ENCODE measurements at places on chromosomes 7 and 10.

- no peak for DNase-seq
- no peak overlapping the region for H3K27ac ChIP-seq
- H3K4me3 ChIP-seq, result no peak overlapping the region
- no peaks in the 10 kb centered on the region for H3K27me3 ChIP-seq
- no peaks in the 10 kb centered on the region for H3K36me3 ChIP-seq
These were observed 96.1 kb upstream of the MKLN1 start for GRCh38 chr7:131231381-131232220.

DNA sequence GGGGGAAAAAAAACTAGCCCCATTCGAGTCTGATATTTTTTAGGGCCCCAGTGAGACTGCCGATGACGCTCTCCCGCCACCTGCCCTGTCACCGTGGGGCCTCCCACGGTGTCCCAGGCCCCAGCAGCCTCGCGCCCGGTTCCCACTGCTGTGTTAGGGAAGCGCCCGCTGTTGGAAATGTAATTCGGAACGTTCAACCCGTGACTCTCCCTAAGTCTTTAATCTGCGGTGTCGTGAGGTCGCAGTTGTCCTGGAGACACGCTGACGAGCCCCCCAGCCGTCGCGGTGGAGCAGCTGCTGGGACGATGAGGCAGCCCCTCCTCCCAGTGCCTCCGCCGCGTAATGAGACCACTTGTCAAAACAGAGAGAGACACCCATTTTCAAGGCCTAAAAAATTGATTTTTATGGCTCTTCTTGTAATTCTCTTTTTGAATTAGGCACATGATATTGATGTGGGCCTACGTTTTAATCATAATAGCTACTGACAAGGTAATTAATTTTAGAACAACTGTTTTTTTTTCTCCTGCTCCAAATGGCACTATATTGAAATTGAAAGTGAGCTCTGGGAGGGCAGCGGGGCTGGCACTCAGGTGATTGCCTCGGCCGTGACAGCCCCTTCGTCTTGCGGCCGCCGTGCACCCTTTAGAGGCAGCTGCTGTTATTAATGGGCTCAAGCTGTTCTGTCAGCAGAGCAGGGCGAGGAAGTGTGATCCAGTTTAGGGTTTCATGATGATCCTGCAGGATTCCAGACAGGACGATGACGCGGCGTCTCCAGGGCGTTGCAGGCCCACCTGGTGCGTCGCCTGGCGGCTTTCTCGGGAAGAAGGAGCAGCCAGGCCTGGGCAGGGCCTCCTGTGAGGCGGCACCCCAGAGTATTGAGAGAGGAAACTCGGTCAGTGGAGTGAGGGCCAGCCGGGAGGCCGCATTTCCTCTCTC, 63.3 kb downstream of the NKX6-2 start:
- H3K27ac ChIP-seq, result no peak overlapping the region
- peaks cover 32% of the 10 kb centered on the region for H3K36me3 ChIP-seq
- DNase-seq, result no peak
- no peak overlapping the region for H3K4me3 ChIP-seq
- H3K4me1 ChIP-seq, result no peaks in the 10 kb centered on the region

DNA sequence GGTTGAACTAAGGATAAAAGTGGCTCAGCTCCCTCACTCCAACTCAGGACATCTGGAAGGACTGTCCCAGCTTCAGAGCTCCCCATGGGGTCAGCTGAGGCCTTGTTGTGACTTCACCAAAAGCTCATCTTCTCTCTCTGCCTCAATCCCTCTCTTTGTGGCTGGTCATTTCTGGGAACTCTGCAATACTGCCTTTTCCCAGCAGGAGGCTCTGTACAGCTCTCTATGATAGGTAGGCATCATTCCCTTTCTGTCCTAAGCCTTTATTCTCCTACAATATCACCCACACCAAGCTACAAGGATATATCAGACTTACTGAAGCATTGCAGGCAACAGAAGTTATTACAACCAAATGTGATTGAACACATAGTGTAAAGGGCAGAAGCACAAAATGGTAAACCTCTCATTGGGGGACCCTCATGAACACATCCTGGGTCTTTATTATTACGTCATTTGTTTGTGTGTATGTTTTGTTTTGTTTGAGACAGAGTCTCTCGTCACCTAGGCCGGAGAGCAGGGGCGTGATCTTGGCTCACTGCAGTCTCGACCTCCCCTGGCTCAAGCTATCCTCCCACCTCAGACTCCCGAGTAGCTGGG, 36.7 kb upstream of the PRPS1L1 start:
- H3K4me3 ChIP-seq, result no peak overlapping the region
- H3K36me3 ChIP-seq, result no peaks in the 10 kb centered on the region
- DNase-seq, result peak; percentile 13
- H3K4me1 ChIP-seq, result no peaks in the 10 kb centered on the region
- no peaks in the 10 kb centered on the region for H3K27me3 ChIP-seq
- no peak overlapping the region for H3K27ac ChIP-seq

DNA sequence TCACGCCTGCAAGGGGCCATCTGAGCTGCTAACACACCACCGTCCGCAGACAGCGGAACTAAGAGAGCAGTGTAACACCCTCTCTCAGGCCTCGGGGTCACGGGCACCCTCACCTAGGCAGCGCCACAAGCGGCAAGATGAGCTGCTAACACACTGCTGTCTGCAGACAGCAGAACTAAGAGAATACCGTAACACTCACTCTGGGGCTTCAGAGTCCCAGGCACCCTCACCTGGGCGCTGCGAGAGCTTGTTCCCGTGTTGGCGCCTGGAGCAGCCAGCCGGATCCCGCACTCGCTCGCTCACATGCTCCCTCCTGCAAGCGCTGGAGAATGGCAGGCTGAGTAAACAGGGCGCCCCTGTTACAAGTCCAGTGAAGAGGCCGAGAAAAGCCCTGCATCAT, 160.2 kb downstream of the SRPK2 start:
- no peaks in the 10 kb centered on the region for H3K36me3 ChIP-seq
- H3K27me3 ChIP-seq, result no peaks in the 10 kb centered on the region
- no peak overlapping the region for H3K4me3 ChIP-seq
- H3K27ac ChIP-seq, result no peak overlapping the region

DNA sequence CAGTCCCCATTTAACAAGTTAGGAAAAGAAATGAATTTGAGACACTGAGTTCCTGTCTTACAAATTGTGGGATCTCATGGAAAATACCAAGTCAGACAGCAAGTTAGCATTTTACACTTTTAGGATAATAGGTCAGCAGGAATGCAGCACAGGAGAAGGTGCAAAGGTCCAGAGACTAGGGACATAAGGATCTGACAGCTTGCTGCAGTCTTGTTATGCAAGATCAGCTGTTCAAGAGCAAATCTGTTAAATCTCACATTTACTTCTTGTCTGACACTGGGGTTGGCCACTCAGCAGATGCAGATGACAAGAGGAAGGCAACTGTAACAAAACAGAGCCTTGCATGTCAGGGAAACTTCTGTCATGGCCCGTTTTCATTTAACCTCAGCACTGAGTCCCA, 239.6 kb downstream of the PHF14 start:
- H3K36me3 ChIP-seq, result no peaks in the 10 kb centered on the region
- no peak overlapping the region for H3K27ac ChIP-seq
- H3K4me3 ChIP-seq, result no peak overlapping the region
- H3K27me3 ChIP-seq, result no peaks in the 10 kb centered on the region
- no peaks in the 10 kb centered on the region for H3K4me1 ChIP-seq
- peak; percentile 28 for DNase-seq

DNA sequence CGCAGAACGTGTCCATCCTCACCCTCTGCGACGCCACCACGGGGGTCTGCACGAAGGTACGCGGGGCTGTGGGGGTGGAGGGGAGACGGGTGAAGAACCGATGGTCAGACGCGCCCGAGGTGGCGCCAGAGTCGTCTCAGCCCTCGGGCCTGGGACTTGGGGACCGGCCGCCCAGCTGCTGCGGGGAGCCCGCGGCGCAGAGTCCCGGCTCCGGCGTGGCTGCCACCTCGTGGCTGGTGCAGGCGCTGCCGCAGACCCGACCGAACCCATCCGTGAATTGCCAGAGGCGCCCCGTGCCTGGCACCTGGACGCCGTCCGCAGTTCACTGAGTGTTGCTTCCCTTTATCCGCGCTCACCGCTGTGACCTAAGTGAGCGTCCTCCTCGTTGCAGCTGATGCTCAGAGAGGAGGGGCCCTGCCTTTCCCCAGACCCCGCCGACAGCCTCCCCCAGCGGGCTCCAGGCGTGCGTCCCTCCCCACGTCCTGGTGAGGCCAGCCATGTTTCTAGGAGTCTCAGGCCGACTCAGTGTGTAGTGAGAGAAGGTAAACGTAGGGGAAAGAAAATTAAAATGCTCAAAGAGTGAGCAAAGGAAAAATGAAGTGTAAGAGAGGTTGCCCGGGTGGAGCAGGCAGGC, 208.7 kb downstream of the PAXIP1 start:
- no peaks in the 10 kb centered on the region for H3K4me1 ChIP-seq
- no peak overlapping the region for H3K27ac ChIP-seq
- DNase-seq, result peak; percentile 34

- no peaks in the 10 kb centered on the region for H3K27me3 ChIP-seq
- H3K4me1 ChIP-seq, result peaks cover 17% of the 10 kb centered on the region
- H3K27ac ChIP-seq, result no peak overlapping the region
- no peak for DNase-seq
These were observed 10.4 kb upstream of the ZNF485 start for GRCh38 chr10:43595739-43596298.

- no peaks in the 10 kb centered on the region for H3K4me1 ChIP-seq
- DNase-seq, result no peak
These were observed 189.3 kb downstream of the ABCA13 start for GRCh38 chr7:48360574-48360973.

DNA sequence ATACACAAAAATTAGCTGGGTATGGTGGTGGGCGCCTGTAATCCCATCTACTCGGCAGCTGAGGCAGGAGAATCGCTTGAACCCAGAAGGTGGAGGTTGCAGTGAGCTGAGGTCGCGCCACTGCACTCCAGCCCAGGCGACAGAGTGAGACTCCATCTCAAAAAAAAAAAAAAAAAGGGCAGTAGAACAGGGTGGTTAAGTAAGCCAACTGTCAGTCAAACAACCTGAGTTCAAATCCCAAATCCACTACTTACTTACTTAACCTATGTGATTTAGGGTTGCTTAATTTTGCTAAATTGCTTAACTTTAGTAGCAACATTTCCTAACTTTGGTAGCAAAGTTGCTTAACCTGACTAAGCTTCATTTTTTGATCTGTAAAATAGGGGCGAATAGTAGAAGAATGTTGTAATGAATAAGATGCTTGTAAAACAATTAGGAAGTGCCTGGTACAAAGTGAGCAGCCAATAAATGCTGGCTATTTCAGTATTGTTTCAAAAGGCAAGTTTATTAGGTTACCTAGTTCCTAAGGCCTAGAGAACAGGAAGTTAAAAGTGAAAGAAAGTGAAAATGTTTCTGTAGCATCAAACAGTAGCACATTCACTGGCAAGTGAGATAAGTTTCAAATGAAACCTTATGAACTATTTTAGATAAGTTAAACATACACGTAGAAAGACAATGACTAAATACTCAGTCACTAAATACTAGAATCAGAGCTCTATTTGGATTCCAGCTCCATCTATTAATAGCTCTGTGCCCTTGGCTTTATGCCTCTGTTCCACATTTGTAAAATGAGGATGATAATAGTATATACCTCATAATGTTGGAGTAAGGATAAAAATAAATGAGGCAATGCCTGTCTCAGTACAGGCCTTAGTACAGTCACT, 64.3 kb downstream of the HOXA1 start:
- no peaks in the 10 kb centered on the region for H3K36me3 ChIP-seq
- H3K4me3 ChIP-seq, result no peak overlapping the region
- H3K27ac ChIP-seq, result no peak overlapping the region
- H3K4me1 ChIP-seq, result no peaks in the 10 kb centered on the region
- peak; percentile 22 for DNase-seq
